Fibroblast of villous mesenchyme (primary cell): ENCODE measurements at places on chromosomes 13 and 19. TPM values are rescaled to one million over a fixed set of nuclear protein-coding genes. Genes with fewer than 3 reads are reported as not detected.

ALOX5AP gene
- 0.32 and 0.43 TPM in 2 replicates for total RNA-seq

LYPD5 gene
- under 0.01 and 0.43 TPM in 2 replicates for total RNA-seq

DNA sequence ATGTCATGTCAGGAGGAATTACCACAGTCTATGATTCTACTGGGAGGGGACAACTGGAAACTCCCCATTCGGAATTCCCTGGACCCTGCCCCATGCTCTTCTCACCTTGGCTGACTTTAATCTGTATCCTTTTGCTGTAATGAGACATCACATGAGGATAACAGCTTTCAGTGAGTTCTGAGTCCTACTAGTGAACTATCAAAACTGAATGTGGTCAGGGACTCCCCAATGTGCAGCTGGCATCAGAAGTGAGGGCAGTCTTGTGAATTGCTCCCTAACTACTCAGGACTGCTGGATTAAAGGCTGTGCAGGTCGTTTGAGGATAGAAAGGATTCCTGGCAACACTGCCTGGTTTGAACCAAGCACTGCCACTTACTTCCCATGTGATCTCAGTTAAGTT, 15.2 kb downstream of the SIGLEC7 start:
- DNase-seq: no peak

DNA sequence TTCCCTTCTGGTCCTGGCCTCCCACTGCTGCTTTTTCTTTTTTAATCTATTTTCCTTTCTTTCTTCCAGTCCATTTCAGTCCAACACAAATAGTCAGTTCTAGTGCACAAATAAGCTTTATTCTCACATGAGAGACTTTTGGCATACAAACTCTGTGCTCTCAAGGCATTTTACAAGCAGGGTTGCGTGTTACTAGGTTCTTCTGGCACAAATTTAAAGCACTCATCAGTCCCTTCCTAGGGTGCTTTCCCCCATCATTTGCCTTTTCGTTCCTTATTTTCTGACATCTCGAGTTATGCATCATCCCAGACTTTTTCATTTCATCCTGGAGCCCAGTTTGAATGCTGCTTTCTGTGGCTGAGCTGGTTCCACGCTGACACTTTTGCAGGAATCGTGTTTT, 29.8 kb upstream of the IL17D start:
- no peak for DNase-seq

DNA sequence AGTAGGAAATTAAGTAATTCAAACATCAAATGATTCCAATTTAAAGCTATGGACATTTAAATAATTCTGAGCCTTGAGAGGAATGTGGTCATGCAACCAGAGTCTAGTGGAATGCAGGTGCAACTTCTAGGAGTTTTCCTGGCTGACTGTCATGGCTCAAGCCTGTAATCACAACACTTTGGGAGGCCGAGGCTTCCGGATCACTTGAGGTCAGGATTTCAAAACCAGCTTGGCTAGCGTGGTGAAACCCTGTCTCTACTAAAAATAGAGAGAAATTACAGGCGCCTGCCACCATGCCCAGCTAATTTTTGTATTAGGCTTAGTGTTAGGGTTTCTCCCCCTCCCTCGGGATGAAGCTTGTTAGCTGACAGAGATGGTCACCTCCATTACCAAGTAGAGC, 6.4 kb downstream of the ZNF808 start:
- peak; percentile 3 for DNase-seq

GRCh38 chr13:28429685-28430290, 65.1 kb downstream of the FLT1 start:
- DNase-seq: peak; percentile 51

DNA sequence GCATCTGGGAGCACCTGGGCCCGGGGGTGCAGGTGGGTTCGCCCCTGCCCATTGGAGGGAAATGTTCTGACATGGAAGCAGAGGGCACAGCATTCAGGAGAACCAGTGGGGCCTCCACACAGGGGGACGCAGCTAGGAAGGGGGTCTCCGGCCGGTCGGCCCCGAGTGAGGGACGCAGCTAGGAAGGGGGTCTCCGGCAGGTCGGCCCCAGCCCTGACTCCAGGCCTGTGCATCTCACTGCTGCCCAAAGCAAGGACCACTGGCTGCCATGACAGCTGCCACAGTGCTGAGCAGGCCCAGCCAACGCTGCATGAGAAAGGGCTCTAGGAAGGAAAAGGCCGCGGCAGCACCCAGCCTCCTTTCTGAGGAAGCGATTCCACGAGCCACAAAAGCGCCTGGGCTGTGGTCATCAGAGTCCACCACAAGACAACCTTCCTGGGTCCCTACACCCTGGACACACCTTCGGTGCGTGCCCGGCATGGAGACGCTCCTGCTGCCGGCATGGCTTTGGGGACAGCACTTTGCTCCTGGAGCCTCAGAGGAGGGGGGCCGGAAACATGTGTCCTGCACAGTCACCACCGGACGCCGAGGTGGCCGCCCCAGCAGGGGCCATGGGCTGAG, 9.7 kb downstream of the RASA3 start:
- DNase-seq: no peak

OR7D2 gene
- 0.43 TPM in 1 of 2 replicates, not detected in the other for total RNA-seq

MBD3L3 gene
- total RNA-seq: not detected in 2 replicates

HIF3A gene
- 0.43 and 0.64 TPM in 2 replicates for total RNA-seq

KLK13 gene
- not detected in 2 replicates for total RNA-seq

DNA sequence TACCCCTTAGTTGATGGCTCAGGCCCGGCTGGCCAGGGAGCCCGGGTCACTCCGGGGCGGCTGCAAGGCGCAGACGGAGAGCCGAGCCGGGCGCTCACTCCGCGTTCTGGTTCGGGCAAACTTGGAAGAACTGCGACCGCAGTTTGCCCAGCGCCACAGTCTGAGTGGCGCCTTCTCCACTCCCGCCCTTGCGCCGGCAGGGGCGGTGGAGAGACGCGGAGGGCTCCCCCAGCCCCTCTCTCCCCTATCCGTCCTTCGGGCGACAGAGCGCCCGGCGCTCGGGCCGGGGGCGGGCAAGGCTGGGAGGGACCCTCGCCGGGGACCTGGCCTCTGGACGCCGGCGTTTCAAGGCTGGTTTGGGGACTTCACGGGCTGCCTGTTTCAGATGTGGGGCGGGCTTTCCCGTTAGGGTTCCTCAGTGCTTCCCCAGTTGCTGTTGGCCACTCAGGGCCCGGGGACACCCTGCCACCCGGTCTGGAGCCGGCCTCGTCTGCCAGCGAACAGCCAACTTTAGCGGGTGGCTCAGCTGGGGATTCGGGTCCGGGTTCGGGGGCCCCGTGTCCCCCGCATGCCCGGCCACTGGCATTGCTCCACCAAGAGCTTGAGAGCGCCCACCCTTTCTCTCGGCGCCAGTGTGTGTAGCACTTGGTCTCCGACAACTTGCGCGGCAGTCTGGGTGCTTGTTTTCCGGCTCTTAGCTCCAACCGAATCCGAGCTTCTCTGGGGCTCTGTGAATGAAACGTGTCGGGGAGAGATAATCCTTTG, 1.5 kb downstream of the GPC6 start:
- DNase-seq: peak; percentile 91

GRCh38 chr13:31168166-31168565, 6.5 kb upstream of the HSPH1 start:
- no peak for DNase-seq

- DNase-seq: no peak
Observed at GRCh38 chr19:44883922-44884321, 7.1 kb upstream of the TOMM40 start.

STOML3 gene
- not detected in 2 replicates for total RNA-seq

GRCh38 chr13:23637829-23638228, 67.6 kb downstream of the TNFRSF19 start:
- DNase-seq: no peak

HS6ST3 gene
- not detected in 2 replicates for total RNA-seq

DNA sequence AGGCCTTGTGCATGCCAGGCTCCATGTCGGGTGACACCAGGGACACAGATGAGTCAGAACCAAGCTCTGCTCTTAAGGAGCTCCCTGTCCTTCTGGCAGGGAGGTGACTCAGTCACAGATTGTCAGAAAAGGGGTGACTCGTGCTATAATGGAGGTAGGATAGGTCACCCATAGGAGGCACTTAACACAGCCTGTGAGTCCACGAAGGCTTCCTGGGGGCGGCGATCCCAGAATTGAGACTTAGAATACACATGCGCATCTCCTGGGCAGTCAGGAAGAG, 19.6 kb downstream of the FUZ start:
- no peak for DNase-seq

DNA sequence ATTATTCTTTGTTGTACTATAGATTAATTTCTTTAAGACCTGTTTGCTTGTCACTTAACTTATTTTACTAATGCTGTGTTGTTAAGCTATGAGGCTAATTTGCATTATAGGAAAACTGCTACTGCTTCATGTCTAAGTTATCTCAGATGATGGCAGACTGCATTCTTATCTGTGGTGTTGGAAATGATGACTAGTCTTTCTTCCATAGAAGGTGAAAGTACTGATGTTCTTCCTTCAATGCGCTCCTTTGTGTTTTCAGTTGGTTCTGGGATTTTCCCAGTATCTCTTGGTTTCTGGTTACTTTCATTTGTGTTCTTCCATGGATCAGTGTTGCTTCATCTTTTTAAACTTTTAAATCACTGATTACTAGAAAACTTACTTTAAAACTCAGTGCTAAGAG, 46.9 kb downstream of the TPP2 start:
- DNase-seq: no peak

DNA sequence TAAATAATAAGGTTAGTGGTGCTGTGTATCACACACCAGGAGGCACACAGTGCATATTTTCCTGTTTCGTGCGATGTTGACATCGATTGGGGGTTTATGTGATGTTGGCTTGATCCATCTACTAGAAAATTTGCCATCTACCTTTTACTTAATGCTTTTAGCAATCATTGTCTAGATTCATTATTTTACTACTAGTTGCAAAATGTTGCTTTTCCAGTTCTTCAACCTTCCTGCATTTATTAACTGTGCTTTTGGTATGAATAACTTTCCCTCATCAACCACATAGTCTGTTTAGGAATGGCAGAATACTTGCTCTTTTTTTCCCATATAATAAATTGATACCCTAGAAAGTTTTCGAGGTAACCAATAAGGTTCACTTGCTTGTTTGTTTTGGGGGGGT, 17.5 kb downstream of the C13orf42 start:
- DNase-seq: no peak

DNA sequence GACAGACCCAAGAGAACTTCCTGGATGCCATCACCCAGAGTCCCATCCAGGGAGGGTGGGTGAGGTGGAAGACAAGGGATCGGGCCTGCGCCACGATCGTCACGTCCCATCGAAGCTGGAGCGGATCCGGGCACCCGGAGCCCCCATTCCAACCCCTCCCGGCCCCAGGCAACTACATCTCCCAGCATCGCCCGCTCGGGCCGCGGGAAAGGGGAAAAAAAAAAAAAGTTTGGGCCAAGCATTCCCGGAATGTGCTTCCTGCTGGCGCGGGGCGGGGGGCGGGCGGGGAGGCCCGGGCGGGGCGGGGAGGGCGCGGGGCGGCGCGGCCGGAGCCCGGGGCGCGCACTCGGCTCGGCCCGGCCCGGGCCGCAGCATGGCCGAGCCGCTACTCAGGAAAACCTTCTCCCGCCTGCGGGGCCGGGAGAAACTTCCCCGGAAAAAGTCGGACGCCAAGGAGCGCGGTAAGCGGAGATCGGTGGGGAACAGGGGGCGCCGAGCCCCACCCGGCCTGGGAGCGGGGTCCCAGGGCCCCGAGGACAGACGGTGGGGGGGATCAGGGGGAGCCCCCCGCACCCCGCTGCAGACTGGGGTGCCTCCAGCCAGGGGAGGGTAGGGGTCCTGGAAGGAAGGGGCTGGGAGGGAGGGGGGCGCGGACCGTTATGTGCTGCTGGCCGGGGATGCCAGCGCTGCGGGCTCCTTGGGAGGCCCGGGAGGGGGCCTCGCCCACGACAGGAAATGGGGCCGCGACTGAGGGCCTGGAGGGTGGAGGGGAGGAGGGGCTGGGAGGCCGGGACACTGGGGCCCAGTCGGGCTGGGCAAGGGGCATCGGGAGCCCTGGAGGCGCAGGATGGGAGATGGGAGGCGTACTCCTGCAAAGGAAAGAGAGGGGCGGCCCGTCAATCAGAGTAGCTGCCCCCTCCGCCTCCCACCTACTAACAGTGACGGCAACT, at the start of gene SYDE1:
SYDE1 (plus strand) TSS at position 341 of the 950 bp plus-strand sequence; CDS start at position 374, 33 bp downstream.
- peak; percentile 59 for DNase-seq

GRCh38 chr19:49772850-49773432, 6.1 kb downstream of the AP2A1 start:
- no peak for DNase-seq

PRRG2 gene
- 0.32 and 0.43 TPM in 2 replicates for total RNA-seq

FCER2 gene
- not detected in 2 replicates for total RNA-seq

DNA sequence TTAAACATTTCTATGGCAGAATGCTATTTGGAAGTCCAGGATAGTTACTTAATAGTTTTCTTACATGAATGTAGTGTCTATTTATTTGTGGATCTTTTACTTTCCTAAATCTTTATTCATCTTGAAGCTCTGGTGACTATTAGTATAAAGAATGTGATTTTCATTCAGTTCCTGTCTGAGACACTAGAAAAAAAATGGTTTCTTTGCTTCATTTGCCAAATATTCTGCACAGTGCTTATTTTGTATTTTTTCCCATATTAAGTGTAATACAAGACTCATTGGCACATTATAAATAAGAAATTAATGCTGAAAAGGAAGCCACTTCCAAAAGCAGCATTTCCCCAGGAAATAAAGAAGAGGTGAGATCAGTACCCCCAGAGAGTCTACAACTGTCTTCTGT, 109.8 kb downstream of the POSTN start:
- DNase-seq: no peak

GRCh38 chr13:36135876-36136275, 4.7 kb upstream of the DCLK1 start:
- no peak for DNase-seq

DNA sequence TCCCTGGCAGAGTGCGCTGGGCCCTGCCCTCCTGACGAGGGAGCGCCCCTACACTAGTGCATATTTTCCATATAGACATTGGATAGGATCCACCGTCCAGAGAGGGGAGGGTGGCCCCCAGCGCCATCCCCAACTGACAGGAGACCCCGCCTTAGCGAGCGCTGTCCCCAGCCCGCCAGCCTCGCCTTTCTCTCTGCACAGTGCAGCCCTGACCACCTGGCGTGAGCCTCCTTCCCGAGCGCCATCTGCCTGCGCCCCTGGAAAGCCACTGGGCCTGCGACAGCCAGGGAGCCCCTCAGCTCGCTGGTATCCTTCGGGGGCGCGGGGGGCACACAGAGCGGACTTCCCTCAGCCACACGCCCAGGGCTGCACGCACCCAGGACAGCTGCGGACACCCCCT, 42.1 kb upstream of the ATP12A start:
- no peak for DNase-seq

- DNase-seq: no peak
Observed at GRCh38 chr13:45782327-45783045, 69.1 kb downstream of the SIAH3 start.

DNA sequence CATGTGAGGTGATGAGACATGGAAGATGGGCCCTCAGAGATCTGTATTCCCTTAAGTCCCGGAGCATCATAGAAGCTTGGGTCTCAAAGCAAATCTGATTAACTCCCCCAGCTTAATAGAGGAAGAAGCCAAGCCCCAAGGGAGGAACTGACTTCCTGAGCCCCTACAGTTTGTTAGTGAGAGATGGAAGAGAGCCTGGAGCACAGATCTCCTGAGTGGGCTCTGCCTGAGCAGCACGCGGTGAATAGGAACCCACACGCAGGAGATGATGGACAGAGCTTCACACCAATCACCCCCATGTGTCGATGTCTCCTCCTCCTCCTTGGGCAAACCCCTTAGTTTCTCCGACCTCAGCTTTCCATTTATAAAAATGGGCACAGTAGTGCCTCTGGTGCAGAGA, 50.1 kb upstream of the ATP12A start:
- no peak for DNase-seq
